Activated CD8-positive, alpha-beta memory T cell treated with anti-CD3 and anti-CD28 coated beads, Interleukin-2, amount 10 ng/mL, durations not matched to agents 7 days and 5 days (primary cell): ENCODE measurements at places on chromosomes 12 and 14. TPM values are rescaled to one million over a fixed set of nuclear protein-coding genes. Genes with fewer than 3 reads are reported as not detected.

Gene BICDL1
- total RNA-seq, result 62.9 TPM

GRCh38 chr12:81365284-81365683 lies 287.4 kb downstream of the ACSS3 start:
- no peak overlapping the region for H3K27ac ChIP-seq
- H3K36me3 ChIP-seq, result no peaks in the 10 kb centered on the region
- no peak for DNase-seq
- no peaks in the 10 kb centered on the region for H3K27me3 ChIP-seq

- no peak overlapping the region for H3K4me3 ChIP-seq
- H3K27ac ChIP-seq, result no peak overlapping the region
- peaks cover 17% of the 10 kb centered on the region for H3K27me3 ChIP-seq
- no peaks in the 10 kb centered on the region for H3K36me3 ChIP-seq
- DNase-seq, result peak; percentile 66
- peaks cover 11% of the 10 kb centered on the region for H3K4me1 ChIP-seq
Observed at GRCh38 chr12:14716848-14717444, 20.5 kb upstream of the GUCY2C start.

DNA sequence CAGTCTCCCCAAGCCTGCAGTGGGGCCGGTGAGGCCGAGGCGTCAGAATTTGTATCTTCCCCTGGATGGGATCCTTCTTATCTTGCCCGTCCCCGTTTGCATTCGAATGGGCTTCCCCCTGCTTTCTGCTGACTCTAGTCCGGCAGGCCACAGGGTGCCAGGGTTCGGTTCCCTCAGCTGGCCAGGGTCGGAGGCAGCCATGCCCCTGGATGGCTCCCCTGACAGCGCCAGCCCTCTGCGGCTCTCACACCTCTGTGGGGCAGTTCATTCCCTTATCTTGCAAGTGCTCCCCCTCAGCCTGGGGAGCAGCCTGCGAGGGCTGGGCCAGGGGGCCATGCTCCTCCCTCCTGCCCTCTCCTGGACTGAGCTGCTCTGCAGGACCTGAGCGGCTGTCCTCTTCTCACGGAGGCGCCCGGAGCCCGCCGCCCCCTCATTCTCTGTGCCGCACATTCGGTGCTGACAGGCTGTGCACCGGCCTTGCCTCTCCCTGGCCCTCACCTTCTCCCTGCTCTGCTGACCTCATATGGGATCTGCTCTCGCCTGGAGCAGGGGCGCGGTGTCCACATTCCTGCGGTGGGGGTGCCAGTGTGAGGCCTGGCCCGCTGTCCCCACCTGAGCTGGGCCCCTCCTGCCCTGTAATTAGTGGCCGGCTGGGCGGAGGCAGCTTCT lies 32.8 kb downstream of the KIF26A start:
- no peak overlapping the region for H3K4me3 ChIP-seq
- H3K4me1 ChIP-seq, result no peaks in the 10 kb centered on the region
- no peaks in the 10 kb centered on the region for H3K36me3 ChIP-seq

DNA sequence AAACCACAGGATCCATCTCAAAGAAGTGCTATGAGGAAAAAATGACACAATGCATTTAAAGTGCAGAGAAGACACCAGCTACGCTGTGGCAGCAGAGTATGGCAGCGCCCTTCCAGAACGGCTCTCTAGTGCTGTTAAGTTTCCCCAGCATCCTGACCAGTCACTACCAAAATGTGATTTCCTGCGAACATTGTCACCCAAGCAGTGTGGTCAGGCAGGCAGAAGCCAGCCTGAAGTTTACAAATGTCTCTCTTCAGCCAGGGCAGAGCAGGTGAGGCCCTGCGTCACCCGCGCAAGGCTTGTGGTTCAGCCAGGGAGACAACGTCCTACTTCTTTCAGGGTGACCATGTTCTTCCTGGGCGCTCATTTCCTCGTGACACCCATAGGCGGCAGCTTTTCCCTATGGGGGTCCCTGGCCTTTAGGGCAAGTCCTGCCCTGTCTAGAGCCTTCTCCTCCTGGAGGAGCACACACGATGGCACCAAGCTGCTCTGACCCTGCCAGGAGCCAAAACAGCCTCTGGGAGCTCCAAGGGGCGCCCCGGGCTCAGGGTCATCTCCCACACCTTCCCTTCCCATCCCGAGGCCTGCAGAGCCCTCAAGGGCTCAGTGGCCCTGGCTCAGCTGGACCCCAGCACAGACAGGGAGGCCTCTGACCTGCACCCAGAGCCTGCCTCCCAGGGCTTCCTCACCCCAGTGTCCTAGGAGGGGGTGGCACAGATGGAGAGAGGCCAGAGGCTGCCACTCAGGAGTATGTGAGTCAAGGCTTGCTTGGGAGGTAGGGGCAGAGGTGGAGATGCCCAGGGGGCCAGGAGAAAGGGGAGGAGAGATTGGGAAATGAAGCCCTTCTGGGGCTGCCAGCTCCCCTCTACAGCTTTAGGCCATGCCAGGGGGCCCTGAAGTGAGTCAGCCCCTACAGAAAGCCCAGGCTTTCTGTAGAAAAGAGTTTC lies 41.9 kb downstream of the PSMA6 start:
- H3K27ac ChIP-seq, result peak overlapping the region; percentile 94
- no peaks in the 10 kb centered on the region for H3K36me3 ChIP-seq
- H3K27me3 ChIP-seq, result no peaks in the 10 kb centered on the region
- peak overlapping the region; percentile 12 for H3K4me3 ChIP-seq

DNA sequence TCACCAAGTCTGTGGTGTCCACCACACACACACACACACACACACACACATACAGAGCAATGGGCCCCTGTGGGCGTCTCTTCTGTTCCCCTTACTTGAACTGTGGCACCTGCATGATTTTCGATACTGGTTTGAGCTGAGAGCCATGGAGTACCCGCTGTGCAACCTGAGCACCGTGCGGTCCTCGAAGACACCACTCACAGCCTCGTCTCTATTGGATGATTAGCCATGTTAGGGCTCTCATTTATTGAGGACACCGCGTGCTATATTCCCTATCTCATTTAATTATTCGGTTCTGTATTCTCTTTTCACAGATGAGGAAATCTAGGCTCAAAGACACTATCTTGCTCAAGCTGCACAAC lies 623 bp upstream of the C14orf132 start:
- peak overlapping the region; percentile 23 for H3K4me3 ChIP-seq
- DNase-seq, result no peak
- no peaks in the 10 kb centered on the region for H3K36me3 ChIP-seq
- H3K4me1 ChIP-seq, result peaks cover 4% of the 10 kb centered on the region
- peaks cover 58% of the 10 kb centered on the region for H3K27me3 ChIP-seq
